Stromal cell of bone marrow (primary cell): ENCODE measurements at places on chromosomes 11 and 22.

- no peak for DNase-seq
These were observed 161.7 kb downstream of the RAB38 start for GRCh38 chr11:88013508-88014065.

GRCh38 chr11:94602430-94603372, 35.5 kb downstream of the PIWIL4 start:
- DNase-seq = peak; percentile 6

DNA sequence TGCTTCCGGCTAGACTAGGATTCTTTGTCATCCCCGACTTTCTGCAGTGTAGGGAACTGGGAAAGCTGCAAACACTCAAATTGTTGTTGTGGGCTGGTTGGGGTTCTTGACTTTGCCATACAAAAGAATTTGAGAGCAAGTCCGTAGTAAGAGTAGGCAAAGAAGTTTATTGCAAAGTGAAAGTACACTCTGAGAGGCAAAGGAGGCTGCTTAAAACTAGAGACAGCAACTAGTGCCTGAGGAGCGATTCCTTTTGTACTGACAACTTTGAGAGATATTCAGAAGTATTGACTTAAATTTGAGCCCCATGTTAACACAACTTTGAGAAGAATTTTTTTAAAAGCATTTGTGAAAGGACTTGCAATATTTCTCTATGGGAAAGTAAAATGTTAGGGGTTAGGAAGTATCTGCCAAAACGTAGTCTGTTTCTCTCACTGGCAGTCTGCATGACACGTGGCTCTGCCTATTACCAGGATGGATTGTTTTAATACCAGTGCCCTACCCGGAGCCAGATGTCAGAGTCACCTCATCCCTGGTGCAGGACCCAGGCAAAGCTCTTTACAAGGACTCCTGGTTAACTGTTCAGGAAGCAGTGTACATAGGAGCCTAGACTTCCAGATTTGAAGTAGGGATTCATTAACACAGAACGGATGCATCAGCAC, 85.0 kb upstream of the CLPB start:
- DNase-seq = no peak

DNA sequence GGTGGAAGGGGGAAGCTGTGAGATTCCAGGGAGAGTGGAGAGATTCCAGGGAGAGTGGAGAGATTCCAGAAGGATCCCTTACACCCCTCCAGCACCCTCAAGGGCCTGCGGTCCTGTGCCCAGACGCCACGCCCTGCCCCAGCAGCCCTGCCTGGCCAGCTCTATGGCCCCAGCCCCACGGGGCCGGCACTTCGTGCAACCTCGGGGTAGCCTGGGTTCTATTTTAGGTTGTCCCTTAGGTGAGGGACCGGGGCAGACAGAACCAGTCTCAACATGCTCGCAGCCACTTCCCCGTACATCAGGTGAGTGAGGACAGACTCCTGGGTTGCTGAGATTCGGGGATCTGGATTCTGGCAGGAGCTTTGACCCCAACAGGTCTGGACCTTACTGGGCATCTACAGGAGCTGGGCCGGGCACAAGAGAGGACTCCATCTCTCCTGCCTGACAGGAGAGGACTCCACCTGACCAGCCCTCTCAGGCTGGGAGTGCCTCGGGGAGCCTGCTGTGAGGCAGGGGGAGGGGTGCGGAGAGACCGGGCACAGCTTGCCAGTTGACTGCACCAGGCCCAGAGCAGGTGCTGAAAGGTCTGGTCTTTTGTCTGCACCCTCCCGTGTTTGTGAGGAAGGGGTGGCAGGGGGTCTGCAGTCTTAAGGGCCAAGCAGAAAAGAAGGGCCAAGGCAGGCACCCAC, 8.5 kb upstream of the ADORA2A start:
- DNase-seq = no peak

GRCh38 chr11:22807391-22807790, 22.2 kb downstream of the SVIP start:
- no peak for DNase-seq

DNA sequence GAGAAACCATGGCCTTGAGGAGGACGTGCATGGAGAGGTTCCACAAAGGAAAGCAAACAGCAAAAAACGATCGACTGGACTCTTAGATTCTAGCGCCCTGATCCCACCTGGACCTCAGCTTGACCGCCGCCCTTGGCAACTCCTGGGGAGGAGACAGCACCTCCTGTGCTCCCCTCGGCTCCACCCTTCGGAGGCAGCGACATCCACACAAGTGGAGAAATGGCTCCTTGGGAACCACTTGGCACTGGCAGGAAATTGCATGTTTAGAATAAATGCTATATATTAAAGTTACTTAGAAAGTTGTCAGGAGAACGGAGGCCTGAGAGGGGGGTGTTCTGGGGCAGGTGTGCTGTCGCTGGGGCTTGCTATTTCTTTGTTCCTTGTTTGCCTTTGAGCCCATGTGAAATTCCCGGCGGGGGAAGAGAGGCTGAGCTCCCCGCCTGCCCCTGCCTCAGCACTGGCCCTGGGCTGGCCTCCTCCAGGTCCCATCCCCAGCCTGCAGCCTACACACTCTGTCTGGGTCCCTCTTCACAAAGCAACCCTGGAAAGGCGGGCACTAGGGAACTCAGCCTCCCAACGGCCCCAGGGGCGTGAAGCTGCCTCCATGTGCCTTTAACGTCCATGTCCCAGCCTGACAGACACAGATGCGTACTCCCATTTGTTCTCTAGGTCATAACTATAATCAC, 395.3 kb downstream of the BRD1 start:
- DNase-seq = no peak

- no peak for DNase-seq
These were observed 27.3 kb downstream of the ALX4 start for GRCh38 chr11:44282620-44283019.

- DNase-seq = no peak
These were observed 34.9 kb upstream of the PCF11 start for GRCh38 chr11:83122050-83122449.

DNA sequence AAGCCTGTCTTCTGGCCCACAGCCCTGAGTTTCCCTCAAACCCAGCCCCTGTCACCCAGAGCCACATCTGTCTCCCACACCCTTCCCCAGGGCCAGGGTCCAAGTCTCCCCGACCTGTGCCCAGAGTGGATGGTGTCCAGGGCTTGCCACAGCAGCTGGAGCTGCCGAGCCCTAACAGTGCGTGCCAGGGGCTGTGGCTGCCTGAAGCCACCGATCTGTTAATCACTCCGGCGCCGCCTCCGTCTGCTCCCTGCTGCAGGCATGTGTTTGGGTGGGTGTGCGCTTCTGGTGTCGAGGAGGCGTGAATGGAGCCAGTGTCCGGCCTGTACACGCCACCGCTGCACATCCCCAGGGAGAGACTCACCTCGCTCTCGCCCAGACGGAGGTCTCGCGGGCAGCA, 26.1 kb downstream of the SHISAL1 start:
- no peak for DNase-seq

DNA sequence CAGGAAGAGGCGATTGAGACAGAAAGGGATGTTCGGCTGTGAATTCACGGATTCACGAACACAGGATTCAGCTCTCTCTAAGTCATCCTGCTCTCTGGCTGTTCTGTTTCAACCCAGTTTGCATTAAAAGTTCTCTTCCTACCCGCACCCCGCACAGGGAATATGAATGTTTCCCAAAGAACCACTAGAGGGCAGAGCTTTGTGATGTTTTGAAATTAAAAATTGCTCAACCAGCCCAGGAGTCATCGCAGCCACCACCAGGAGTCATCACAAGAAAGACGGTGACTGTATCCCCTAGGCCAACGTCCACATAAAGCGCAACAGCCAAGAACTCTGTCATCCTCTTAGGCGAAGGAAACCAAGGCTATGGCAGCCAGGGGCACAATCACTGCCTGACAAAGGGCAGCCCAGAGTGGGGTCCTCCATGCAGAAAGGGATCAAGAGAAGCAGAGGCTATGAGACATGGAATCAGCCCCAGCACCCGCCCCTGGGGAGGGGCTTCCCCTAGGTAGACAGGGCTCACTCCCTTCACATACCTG, 122.4 kb downstream of the WT1 start:
- DNase-seq = peak; percentile 47

GRCh38 chr22:47449508-47450270, 687.2 kb downstream of the TBC1D22A start:
- DNase-seq = no peak

- peak; percentile 63 for DNase-seq
These were observed 74.9 kb upstream of the CAPRIN1 start for GRCh38 chr11:33976495-33977199.

DNA sequence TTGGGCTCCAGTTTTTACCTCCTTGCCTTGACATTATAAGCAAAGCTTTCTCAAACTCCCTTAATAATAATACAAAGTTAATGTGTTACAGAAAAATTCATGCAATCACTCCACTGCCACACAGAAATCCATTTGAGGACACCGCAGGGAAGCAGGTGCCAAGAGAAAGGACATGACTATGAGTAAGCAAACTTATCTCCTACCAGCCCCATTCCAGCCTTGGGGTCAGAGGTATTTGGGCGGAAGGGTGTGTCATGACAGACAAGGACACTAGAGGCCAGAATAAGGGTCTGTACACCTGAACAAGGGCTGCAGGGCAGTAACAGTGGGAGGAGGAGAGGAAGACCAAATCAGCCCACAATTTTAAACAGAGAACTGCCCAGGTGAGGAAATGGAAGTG, 5.9 kb downstream of the GNG3 start:
- no peak for DNase-seq

- DNase-seq = no peak
These were observed 15.4 kb downstream of the CCDC34 start for GRCh38 chr11:27347359-27348339.
